ENCODE measurements at places on chromosomes 2 and 18.

DNA sequence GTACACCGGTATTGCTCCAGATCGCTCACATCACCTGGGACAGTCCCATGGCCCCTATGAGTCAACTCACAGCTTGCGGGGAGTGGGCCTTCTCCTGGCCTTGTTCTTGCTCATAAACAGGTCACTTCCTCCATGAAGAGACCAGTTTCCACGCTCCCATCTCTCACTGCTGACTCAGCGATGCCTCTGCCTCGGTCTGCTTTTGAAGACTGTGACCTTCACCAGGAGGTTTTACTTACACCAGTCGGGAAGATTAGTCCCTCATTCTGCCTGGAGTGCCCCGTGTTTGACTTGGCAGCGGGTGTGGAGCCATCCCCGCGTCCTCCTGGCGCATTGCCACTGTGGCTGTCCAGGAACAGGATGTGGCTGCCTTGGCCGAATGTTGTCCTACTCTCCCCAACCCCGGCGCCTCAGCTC is 159.8 kb downstream of the RHBDD1 start:
- DNase-seq: no peak

DNA sequence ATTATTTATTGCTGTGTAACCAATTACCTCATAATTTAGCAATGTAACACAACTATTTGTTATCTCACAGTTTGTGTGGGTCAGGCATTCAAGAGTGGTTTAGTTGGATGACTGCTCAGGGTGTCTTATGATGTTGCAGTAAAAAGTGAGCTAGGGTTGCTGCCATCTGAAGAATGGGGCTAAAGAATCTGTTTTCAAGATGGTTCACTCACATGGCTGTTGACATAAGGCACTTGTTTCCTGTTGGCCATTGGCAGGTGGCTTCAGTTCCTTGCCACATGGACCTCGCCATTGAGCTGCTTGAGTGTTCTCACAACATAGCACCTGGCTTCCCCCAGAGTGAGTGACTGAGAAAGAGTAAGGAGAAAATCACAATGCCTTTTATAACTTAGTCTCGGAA is 123.2 kb downstream of the TMEM17 start:
- no peak for DNase-seq

- no peak for DNase-seq
These were observed 144.1 kb downstream of the EVA1A start for GRCh38 chr2:75416420-75417342.

DNA sequence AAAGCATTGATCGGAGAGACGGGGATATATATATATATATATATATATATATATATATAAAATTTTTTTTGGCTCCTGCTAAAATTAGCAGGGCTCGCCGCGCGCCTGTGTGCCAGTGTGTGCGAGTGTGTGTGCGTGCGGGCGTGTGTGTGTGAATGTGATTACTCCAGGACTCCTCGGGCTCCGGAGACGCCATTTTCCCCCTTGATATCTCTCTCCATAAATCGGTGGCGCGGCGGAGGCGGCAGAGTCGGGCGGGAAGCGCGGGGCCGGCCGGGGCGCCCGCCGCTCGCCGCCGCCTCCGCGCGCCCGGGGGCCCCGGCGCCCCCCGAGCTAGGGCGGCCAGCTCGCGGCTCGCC is 795 bp upstream of the SETBP1 start:
- DNase-seq: peak; percentile 53

GRCh38 chr2:55048508-55049042 is 1.7 kb downstream of the RTN4 start:
- DNase-seq: peak; percentile 56

GRCh38 chr2:160318218-160318617 is 118.1 kb upstream of the ITGB6 start:
- DNase-seq: no peak

DNA sequence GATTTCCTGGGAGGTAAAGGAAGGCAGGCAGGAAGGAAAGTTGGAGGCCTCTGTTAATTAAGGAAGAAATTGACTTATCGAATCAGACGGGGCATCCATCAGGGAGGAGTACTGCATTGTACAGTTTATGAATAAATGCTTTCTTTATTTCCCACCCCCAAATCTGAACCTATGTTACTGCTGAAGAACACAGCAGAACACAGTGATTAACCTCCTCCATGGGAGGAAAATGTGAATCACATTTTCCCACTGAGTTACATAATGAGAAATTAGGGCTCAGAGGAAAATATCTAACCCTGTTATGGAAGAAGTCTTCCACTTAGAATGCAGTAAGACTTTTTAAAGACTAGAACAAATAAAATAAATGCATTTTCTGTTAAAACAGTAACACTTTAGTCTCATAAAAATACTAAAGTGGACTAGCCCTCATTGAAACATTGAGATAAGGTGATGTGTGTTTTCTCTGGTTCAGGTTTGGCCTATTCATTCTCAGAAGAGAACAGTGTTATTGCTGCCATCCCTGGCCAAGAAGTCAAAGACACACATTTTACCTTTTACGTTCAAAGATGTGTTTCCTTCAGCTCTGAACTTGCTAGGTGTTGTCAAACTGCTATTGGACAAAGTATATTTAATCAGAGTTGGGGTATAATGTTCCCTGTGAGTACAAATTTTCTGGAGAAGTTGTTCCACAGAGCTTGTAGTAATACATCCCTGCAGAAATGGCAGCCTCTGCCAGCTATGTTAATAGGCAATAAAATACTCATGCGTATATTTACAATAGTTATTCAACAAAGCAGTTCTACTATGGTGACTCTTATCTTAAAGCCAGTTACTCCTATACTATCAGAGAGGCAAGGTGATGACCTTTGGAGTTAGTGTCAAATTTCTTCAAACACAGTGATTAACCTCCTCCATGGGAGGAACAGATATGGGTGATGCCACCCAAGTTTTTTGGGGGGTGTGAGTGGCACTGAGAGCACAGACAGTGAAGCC is 11.1 kb downstream of the DNAH6 start:
- peak; percentile 77 for DNase-seq
